NCI-H1436 treated with DMSO at 0.1 percent for 48 hours (cell line): ENCODE measurements at places on chromosomes 5 and 9.

DNA sequence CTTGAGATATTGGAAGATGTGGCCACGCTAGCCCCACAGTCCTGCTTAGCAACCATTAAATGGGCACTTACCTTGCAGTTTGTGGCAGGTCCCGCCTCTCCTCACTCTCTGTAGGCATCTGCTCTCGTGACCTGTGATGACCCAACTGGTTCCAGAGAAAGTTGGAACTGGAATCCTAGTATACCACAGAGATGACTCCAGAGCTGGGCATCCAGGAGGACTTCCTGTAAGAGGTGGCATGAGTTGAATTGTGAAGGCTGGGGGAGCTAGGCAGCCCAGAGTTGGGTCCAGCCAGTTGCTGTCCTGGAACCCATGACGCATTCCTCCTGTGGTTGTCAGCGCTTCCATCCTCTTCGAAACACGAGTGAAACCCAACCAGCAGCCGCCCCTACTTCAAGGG, 1.6 kb upstream of the ADAMTS2 start:
- no peak for DNase-seq

GRCh38 chr9:129624947-129625346, 1.0 kb upstream of the NTMT1 start:
- DNase-seq, result no peak

GRCh38 chr5:41835645-41836044, 34.6 kb downstream of the OXCT1 start:
- DNase-seq, result no peak

- no peak for DNase-seq
Measured at GRCh38 chr5:96226941-96227552, 206.0 kb downstream of the PCSK1 start.

- DNase-seq, result no peak
Measured at GRCh38 chr5:135391116-135391868, 7.7 kb downstream of the MACROH2A1 start.
